ENCODE measurements at places on chromosomes 12 and 14.
A peak's percentile ranks its signal among the peaks of the same experiment; 100 is the strongest.

DNA sequence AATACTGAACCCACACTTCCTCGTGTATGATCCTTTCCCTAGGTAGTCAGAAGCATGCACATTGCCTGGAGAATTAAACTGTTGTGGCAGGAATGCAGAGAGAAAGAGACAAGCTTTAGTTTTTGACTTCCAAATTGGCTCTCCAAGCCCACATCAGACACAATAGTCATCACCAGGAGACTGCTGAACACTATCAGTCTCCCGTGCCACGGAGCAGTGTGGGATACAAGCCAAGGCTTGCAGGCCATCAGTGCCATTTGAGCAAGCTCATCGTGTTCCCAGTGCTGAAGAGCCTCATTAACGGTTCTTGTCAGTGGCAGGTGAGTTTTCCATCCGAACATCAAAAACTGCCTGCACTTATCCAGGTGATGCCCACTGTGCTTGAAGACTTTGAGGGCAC lies 410.8 kb downstream of the NAV3 start:
- no peak for DNase-seq

- DNase-seq, result no peak
Observed at GRCh38 chr14:58899317-58899713, 261.6 kb downstream of the DACT1 start.

DNA sequence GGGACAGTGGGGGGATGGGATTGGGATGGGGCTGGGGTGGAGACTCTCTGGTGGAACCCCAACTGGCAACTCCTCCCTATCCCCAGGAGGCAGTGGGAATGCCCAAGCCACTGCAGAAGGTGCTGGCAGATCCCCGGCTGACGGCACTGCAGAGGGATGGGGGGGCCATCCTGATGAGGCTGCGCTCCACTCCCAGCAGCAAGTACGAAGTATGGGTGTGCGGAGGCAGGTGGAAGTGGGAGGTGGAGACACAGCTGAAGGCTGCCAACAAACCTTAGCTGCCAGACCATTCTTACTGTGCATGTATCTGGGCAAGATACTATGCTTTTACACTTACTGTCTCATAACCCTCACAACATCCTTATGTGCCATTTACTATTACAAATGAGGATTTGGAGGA lies 8.2 kb downstream of the ARHGEF40 start:
- DNase-seq, result no peak

- DNase-seq, result no peak
Observed at GRCh38 chr14:65141523-65141922, 39.2 kb upstream of the MAX start.

DNA sequence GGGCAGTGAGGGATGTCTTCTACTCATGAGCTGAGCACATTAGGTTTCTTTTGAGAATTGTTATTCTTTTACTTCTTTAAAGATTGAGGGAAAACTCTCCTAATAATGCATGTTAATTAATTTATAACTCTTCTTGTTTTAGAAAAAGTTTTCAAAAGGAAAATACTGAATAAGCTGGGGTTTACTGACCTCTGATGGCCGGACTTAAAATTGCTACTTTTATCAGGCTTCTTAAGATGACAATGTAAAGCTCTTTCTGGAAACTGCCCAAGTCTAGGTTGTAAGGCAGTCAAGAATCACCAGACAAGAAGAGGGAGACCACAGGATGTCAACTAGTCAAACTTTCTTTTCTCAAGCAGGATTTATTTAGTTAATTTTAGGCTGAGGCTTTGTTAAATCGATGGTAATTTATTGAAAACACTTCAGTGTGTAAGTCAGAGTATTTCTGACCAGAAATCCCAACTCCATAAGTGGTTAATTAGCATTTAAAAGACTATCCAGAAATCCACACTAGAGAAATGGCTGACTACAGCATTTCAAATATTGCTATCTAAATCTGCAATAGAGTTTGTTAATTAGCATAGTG lies 82.1 kb downstream of the AVPR1A start:
- DNase-seq, result no peak

- DNase-seq, result no peak
Observed at GRCh38 chr14:93857081-93857480, 68.8 kb upstream of the PRIMA1 start.

GRCh38 chr12:48331399-48331798 lies 19.3 kb downstream of the ZNF641 start:
- DNase-seq, result no peak

GRCh38 chr14:45048385-45048784 lies 35.5 kb upstream of the PRPF39 start:
- no peak for DNase-seq

DNA sequence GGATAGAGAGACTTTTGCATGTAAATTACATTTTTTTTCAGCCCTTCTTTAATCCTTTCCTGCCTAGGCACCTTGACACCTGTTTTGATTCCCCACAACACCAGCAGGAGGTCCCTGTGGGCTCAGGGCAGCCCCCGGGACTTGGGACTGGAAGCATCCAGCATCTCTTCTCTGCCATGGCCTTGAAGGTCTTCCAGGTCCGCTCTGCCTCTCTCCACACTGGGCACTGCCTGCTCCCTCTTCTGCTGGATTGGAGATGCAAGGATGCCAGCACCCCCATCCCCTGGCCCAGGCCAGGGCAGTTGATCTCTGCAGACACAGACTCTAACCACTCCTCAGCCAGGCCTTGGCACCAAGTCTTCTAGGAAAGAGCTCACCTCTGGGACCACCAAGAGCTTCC lies 134.5 kb upstream of the C14orf180 start:
- DNase-seq, result peak; percentile 91

DNA sequence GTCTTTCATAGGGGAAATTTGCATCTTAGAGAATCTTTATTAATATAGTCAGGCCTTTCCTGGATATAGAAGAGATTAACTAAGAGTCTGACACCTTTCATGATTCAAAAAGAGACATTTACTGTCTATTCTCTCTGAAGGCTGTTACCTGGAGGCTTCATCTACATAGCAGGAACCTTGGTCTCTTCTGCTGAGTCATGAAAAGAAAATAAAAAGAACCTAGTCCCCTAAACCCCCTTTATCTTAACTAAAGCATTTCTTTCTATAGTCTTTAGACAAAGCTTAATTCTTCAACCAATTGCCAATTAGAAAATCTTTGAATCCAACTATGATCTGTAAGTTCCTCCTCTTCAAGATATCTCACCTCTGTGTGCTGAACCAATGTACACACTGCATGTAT lies 33.1 kb downstream of the RPS29 start:
- no peak for DNase-seq

DNA sequence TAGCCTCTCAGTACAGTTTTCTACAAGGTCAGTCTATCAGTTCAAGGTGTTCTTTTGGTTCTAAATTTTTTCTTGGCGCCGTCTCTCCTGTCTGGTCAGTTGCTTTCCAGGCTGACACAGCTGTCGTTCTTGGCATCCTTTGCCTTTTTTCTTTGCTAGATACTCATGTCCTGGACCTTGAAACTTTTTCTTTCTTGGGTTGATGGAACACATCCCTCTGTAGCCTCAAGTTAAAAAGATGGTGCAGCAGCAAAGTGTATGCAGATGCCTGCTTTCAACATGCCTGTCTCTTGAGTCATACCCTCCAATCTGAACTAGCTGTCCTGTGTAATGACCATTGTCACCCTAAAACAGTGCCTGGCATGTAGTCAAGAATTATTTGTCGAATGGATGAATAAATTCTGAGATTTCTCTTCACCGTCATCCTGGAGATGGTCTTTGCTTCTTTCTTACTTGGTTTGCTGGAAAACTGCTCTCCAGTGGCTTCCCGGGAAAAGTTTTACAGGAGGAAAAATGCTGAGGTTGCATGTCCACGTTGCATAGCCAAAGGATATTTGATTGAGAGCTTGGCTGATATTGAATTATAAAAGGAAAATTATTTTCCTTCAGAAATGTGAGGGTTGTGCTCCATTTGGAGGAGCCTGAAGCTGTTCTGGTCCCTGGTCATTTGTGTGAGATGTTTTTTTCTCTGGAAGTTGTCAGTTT lies 4.6 kb downstream of the NYNRIN start:
- no peak for DNase-seq

DNA sequence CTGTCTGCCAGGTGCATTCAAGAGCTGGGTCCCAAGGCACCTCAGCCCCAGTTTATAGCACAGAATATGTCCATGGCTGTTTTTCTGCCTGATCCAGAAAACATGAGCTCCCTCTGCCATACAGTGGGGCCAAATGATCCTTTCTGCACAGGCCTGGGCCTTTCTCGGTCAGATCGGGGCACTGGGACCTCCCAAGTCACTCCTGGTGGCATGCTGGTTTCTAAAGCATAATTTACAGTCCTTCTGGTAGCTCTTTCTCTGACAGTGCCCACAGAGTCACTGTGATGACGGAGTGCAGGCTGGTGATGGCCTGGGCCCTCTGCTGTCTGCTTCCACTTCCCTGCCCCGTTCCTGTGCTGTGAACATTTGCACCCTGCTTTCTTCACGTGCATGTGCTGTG lies 99.2 kb downstream of the ADGRD1 start:
- DNase-seq, result no peak

- DNase-seq, result no peak
Observed at GRCh38 chr12:128807161-128807724, 16.5 kb downstream of the SLC15A4 start.

- DNase-seq, result peak; percentile 58
Observed at GRCh38 chr12:2681450-2682205, 113.1 kb upstream of the FKBP4 start.

DNA sequence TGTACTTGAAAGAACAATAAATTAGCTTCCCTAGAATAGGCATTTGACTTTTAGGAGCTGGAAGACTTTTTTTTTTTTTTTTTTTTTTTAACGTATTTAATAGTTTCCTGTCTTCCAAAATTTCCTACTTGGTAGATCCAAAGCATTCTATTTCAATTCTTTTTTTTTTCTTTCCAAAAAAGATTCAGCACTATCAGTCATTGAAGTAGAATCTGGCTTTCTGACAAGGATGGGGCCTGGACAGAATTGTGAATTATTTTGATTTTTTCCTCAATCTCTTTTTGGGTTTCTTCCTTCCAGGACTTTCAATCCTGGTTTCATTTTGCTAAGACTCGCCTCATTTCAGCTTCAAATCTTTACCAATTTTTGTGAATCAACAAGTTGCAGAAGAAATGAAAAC lies 21.2 kb downstream of the GNG2 start:
- no peak for DNase-seq

DNA sequence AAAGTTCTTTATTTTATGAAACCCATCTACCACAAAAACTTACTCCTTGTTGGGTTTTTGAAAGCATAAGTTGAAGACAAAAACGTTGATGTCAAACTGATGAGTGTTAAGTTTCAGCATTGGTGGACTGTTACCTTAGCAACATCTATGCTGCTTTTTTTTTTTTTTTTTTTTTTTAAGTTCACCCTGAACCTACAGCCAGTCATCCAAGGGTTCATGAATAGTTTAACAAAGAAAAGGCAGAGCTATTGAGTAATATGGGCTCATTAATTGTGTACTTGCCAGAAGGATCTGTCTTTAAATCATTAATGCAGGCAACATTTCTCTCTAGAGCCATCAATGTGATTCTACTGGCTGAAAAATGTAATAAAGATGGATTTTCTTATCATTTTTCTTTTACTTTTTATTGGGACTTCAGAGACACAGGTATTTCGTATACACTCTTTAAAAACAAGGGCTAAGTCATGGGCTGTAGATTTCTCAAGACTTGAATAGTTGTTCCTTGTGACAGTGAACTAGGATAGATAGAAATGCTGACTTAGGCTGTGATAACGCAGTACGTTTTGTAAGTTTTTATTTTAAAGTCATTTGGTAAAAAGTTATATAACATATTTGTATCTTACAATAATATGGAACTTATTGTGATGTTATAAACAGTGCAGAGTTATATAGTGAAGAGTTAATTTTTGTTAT lies at the start of gene PTPRQ:
TSS of gene PTPRQ (plus strand) at position 262 of the 693 bp plus-strand sequence. CDS start at position 373, 111 bp downstream.
- no peak for DNase-seq

- no peak for DNase-seq
Observed at GRCh38 chr14:21169573-21169972, 13.7 kb upstream of the OR5AU1 start.

- DNase-seq, result no peak
Observed at GRCh38 chr14:62662811-62663455, 382.3 kb downstream of the KCNH5 start.

DNA sequence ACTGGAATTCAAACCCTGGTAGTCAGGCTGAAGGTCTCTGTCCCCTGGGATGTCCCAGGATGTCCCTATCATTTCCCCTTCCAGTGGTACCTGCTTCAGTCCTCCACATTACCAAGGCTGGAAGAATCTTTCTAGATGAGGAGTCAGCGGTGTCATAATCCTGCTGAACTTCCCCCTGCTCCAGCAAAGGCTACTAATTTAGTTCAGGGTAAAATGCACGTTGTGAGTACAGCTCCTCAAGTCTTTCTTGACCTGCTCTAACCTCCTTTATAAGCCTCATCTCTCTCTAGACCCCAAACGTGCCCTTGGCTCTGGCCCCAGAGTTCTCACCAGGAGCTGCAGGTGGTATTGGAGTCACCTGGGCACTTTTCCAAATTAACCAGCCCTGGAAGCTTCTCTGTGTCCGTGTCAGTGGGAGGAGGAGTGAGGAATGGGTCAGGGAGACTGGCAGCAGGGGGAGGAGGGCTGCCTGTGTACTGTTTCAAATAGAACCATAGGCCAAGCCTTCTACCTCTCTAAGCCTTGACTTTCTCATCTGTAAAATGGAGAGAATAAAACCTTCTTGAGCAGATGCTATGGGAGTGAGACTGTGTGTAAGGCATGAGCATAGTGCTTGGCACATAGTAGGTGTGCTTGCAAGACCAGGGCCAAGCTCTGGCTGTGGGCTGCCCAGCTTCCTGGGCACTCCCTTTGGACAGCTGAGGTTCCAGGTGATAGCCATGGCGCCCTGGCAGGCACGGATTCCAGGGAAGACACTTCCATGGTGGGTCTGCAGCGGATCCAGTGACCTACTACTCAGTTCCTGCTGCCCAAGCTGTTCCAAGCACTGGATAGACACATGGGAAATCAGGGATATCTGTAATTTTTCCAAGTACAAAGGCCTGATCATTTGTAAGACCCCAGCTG lies 24.5 kb downstream of the ASB2 start:
- DNase-seq, result no peak

- DNase-seq, result no peak
Observed at GRCh38 chr14:60867503-60868172, 113.2 kb downstream of the TRMT5 start.

- no peak for DNase-seq
Observed at GRCh38 chr12:58887068-58887467, 33.2 kb downstream of the LRIG3 start.

DNA sequence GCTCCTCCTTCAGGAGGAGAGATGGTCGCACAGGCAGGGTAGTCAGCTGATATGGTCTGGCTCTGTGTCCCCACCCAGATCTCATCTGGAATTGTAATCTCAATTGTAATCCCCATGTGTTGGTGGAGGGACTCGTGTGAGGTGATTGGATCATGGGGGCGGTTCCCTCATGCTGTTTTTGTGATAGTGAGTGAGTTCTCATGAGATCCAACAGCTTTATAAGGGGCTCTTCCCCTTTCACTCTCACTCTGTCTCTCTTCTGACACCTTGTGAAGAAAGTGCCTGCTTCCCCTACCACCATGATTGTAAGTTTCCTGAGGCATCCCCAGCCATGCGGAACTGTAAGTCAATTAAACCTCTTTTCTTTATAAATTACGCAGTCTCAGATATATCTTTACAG lies 218.9 kb upstream of the TMTC1 start:
- DNase-seq, result no peak

DNA sequence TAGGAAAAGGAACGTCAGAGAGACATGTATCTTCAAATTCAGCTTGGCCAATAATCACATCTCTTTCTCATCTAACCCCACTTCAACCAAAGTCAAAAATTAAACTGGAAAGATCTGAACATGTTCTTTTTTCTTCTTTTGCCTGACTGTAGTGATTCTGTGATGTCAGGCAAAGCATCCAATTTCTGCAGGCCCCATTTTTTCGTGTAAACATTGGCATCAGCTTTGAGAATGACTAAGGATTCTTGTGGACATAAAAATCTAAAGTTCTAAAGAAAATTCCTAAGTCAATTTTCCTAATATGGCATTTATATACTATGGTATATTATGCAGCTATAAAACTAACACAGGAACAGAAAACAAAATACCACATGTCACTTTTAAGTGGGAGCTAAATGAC lies 89.1 kb downstream of the STXBP6 start:
- DNase-seq, result no peak

Measured in vagina (tissue), 2 donors.